Progenitor cell of endocrine pancreas (in vitro differentiated cells): ENCODE measurements at places on chromosomes 13 and 19. TPM values are rescaled to one million over a fixed set of nuclear protein-coding genes. Genes with fewer than 3 reads are reported as not detected.

DNA sequence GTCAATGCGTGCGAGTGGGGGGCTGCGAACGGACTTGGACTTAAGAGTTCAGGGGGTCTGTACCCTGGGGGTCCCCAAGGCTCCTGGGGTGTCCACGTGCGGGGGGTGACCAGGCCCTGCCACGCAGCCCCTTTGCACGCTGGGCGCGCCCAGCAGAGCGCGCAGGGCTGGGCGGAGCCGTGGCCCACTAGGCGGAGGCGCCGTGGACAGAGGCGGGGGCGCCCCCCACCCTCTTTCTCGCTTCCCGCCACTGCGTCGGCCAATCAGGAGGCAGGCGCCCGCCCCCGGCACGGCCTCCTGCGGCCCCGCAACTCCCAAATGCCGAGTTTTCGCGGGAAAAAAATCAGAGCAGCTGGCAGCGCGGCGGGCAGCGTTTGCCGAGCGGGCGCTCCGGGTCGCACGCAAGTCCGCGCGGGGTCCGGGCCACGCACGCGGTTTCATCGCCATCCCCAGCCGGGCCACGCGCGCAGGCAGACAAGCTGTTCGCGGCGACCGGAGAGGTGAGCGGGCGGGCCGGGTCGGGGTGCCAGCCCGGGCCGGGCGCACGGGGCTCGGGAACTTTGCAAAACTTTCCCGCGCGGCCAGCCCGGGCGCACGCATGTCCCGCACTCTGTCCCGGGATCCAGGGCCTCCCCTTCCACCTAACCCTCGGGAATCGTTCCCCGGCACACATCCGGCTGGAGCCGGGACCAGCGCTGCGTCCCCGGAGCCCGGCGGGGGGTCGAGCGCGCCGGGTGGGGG lies at the start of gene UHRF1:
UHRF1 (plus strand) TSS at position 346 of the 741 bp plus-strand sequence. CDS start 1,385 bp downstream, outside the sequence.
- peak within 1 kb of the TSS; percentile 80 for H3K4me3 ChIP-seq
- peaks cover 21% of the 10 kb centered on the region for H3K4me1 ChIP-seq
- peaks cover 2% of the 10 kb centered on the region for H3K36me3 ChIP-seq
- peak; percentile 21 for DNase-seq
- H3K27me3 ChIP-seq, result no peaks in the 10 kb centered on the region
- H3K27ac ChIP-seq, result peak within 1 kb of the TSS; percentile 25

GRCh38 chr13:20411638-20412342 lies 113.9 kb downstream of the CRYL1 start:
- no peak overlapping the region for H3K4me3 ChIP-seq
- DNase-seq, result no peak
- H3K27me3 ChIP-seq, result peaks cover 30% of the 10 kb centered on the region
- H3K27ac ChIP-seq, result peak overlapping the region; percentile 11
- no peaks in the 10 kb centered on the region for H3K36me3 ChIP-seq

DNA sequence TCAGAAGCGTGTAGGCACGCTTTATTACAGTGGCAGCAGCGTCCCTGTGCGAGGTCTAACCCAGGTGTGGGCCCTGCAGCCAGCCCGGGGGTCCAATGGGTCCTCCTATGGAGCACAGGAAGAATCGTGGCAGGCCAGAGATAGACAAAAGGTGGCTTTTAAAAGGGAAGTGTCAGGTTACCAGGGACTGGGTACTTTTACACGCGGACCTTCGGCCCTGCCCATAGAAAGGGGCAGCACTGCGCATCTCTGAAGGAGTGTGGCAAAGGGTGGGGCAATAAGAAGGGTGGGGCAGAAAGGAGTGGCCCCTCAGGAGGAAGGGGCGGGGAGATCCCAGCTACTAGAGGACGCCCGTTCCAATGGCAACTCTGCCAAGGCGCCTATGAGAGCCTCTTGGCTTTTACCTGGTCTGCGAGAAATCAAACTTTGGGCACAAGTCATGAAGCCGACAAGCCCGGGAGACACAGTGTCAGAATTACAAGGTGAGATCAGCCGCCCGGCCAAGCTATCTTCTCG lies 1419.8 kb downstream of the UQCRFS1 start:
- peak overlapping the region; percentile 95 for H3K27ac ChIP-seq
- H3K36me3 ChIP-seq, result peaks cover 19% of the 10 kb centered on the region
- H3K4me1 ChIP-seq, result peaks cover 10% of the 10 kb centered on the region

Gene TPTE2
- total RNA-seq, result not detected in 2 replicates
